ENCODE measurements at places on chromosomes 16 and 17. TPM values are rescaled to one million over a fixed set of nuclear protein-coding genes. Genes with fewer than 3 reads are reported as not detected.

- no peak for DNase-seq
Measured at GRCh38 chr17:67353161-67353560, 13.2 kb downstream of the PSMD12 start.

GRCh38 chr16:2244926-2245795 lies 6.2 kb downstream of the ECI1 start:
- no peak for DNase-seq

Gene NPIPA7
- total RNA-seq: not detected

DNA sequence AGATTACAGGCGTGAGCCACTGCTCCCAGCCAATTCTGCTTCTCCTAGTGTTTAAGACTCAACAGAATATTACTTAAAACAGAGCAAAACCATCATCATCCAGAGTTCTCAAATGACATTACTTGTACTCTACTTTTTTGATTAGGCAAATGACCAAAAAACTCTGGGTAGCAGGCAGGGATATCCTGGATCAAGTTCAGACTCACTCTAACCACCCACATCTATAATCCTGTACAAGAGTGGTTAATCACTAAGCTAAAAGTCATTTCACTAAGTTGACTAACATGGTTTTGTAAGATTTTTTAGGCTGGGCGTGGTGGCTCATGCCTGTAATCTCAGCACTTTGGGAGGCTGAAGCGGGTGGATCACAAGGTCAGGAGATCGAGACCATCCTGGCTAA lies 6.8 kb downstream of the NAE1 start:
- no peak for DNase-seq

DNA sequence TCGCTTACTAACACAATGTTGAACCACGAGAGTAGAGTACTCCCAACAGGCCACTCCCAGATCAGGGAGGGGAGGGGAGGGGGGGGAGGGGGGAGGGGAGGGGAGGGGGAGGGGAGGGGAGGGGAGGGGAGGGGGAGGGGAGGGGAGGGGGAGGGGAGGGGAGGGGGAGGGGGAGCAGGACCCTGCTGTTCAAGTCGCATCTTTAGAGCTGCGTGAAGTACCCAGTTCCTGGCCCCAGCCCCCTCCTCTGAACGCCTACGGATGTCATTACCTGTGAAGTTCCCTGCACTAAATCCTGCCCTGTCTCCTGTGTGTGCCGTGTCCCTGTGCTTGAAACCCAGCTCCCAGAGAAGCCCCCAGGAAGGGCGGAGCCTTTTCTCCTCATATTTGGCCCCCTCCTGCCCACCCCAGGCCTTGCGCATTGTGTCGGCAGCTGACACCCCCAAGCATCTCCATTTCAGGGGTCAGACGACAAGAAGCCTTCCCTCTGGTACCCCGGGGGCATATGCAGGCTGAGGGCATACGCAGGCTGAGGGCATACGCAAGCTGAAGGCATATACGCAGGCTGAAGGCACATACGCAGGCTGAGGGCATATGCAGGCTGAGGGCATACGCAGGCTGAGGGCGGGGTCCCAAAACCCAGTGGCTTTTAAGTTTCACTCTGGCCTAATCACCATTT lies 330.2 kb downstream of the C16orf95 start:
- no peak for DNase-seq

DNA sequence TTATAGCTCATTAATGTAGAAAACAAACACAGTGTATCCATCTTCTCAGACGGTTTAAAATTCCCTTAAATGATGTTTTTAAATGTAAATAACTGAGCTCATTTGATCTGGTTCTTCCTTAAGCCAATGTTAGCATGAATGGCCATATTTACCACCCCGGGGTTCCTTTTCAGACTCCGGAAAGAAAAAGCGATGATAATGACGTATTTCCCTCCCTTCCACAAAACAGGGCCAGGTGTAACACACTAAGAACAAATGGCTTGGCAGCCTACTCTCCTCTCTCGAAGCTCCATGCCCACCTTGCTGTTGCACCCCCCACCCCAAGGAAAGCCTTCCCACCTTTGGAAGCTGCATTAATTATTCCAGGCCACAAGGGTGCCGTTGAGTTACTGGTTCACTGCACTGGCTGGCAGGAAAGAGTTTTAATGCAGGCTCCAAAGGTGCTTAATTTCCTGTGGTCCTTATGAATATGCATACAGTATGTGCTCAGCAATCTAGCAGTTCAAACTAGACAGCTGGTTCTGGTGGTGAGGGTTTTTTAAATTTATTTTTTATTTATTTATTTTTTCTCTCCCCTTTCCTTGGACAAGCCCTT lies 378.9 kb downstream of the WWOX start:
- DNase-seq: no peak

DNA sequence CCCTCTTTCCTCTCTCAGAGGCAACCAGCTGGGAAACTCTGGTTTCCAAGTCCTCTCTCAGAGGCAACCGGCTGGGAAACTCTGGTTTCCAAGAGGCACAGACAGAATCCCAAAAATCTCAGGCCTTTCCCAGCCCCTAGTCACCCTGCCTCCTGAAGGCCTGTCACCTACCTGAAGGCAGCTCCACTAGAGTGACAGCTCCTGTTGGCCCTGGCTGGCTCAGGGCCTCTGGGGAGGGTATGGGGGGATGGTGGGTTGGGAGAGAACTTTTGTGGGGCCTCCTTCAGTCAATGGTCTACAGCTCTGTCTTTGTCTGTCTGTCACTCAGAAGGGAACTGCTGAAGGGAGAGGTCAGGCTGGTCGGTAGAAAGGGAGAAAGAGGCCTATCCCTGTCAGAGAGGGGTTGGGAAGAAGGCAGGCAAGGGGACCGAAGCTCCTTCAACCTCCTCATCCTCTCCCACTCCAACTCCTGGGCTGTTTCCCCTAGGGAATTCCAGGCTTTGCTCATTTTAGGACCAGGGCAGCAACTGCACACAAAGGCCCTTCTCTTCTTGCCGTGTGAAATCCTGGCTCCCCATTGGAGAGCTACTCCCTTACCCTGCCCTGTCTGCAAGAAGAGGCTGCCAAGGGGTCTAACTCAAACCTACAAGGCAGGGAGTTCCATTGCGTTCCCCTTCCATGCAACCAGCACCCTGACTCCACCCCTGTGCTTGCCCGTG lies 23.6 kb downstream of the COPZ2 start:
- DNase-seq: no peak

DNA sequence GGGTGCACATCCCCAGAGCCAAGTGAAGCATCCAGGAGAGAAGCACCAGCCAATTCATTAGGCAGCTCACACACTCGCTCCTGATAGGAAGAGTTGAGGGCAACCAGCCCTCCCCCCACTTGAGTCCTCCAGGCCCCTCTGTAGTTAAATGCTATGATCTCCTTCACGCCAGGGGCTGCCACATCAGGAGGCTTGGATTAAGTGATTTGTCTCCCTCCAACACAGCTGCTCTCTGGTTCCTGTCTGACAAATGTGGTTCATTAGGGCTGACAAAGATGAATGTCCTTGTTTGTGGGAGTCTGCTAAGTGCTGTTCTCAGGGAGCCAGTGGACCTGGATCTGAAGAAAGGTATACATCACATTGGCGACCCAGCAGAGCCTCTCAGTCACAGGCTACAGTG lies 94.5 kb upstream of the WSCD1 start:
- DNase-seq: no peak

Gene HS3ST4
- not detected for total RNA-seq

DNA sequence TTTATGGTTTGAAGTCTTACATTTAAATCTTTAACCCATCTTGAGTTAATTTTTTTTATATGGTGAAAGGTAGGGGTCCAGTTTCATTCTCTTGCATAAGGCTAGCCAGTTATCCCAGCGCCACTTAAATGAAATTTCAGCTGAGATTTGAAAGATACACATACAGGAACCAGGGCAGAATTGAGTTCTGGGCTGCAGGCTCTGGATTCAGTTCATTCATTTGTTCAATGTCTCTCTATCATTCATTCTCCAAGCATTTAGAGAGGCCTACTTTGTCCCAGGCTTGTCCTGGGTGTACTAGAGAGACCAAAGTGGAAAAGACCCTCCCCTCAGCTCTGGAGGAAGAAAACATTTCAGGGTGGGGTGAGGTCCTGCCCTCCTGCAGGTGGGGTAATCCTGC lies 577 bp upstream of the TRIM72 start:
- no peak for DNase-seq

GRCh38 chr16:84649511-84649861 lies 1.2 kb downstream of the KLHL36 start:
- no peak for DNase-seq

- DNase-seq: no peak
Measured at GRCh38 chr17:49997301-49997650, 2.3 kb upstream of the DLX3 start.

DNA sequence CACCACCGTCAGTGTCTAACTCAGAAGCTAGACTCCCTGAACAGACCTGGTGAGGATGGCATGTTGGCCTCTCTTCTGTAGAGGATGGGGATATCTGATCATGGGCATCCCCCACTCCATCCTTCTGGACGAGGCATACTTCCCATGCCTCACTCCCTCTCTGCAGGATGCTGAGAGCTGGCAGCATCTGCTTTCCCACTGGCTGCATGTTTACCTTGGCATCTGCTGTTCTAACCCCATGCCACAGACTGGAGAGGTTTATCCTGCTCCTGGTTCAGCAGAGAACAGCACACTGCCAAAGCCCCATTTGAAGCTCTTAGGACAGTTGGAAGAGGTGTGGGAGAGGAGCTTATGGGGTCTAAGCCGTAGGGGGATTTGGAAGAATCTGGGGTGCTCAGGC lies 46.0 kb downstream of the YPEL2 start:
- peak; percentile 51 for DNase-seq

DNA sequence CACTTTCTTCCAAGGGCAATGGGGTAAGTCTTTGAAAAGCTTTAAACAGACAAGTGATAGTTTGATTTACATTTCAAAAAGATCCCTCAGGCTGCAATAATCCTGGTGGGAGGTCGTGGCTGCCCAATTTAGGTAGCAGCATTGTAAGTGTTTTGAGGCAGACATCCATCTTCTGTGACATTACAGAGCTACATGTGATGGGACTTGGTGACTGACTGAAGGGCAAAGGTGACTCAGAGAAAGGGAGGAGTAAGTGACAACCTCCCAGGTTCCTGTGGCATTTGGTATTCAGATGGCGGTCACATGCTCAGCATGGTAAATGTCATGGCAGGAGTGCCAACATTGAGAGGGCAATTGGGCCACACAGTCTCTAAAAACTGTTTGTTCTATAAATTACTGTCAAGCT lies 26.5 kb downstream of the STAT3 start:
- no peak for DNase-seq

Gene CDRT15
- not detected for total RNA-seq

Gene GRIN2C
- under 0.01 TPM for total RNA-seq

DNA sequence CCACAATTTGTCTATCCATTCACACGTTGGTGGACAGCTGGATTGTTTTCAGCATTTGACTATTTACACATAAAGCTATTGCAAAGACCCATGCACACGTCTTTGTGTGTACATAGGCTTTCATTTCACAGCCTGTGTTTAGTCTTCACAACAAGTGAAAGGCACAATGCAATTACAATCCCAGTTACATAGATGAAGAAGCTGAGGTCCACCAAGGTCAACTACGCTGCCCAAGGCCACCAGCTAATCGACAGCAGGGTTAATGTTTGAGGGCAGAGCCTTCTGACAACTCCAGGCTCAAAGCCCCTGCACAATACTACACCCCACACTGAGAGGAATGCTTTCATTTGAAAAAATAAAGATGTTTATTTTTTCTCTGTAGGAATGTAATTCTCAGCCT lies 93.6 kb upstream of the CDH13 start:
- no peak for DNase-seq

DNA sequence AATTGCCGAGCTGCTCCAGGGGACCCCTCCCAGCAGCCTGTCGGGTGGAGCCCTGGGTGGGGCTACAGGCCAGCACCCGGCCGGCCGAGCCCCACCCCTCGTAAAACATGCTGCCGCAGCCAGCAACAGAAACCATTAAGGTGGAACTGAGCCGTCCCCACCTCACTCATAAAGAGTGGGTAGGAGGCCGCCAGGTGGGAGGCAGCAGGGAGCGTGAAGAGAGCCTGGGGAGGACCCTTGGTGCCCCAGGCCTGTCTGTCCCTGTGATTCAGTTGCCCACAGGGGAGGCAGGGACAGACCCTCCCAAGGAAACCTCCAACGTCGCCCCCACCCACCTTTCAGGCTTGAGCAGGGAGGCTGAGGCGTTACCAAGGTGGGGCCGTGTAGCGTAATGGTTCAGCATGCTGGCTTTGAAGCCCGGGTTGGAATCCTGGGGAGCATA lies 8.4 kb downstream of the FOXN1 start:
- no peak for DNase-seq

GRCh38 chr17:48483471-48484131 lies 47.2 kb downstream of the HOXB1 start:
- peak; percentile 96 for DNase-seq

DNA sequence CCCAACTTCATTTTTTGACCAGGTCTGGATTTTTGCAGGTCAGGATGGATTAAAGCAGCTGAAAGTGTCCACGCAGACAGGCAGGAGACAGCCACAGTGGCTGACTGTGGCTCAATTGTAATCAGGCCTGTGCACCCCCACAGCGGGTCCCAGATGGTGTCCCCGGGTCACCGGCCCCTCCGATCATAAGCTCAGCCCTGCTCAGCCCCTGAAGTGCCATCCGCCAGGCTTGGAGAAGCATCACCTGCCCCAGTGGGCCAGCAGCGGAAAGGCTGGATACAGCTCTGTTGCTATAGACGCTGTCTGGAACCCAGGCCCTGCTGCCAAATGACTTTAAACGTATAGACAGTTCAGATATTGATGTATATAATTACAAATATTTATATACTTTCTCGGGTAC lies 60.6 kb downstream of the RPH3AL start:
- DNase-seq: no peak

- DNase-seq: no peak
Measured at GRCh38 chr16:88716601-88717001, 10.3 kb downstream of the CTU2 start.

GRCh38 chr16:84922351-84923120 lies 88.8 kb downstream of the ZDHHC7 start:
- DNase-seq: peak; percentile 38

- no peak for DNase-seq
Measured at GRCh38 chr17:70517816-70518215, 348.5 kb downstream of the KCNJ2 start.

- no peak for DNase-seq
Measured at GRCh38 chr17:81900181-81900820, 1.7 kb upstream of the NPB start.

DNA sequence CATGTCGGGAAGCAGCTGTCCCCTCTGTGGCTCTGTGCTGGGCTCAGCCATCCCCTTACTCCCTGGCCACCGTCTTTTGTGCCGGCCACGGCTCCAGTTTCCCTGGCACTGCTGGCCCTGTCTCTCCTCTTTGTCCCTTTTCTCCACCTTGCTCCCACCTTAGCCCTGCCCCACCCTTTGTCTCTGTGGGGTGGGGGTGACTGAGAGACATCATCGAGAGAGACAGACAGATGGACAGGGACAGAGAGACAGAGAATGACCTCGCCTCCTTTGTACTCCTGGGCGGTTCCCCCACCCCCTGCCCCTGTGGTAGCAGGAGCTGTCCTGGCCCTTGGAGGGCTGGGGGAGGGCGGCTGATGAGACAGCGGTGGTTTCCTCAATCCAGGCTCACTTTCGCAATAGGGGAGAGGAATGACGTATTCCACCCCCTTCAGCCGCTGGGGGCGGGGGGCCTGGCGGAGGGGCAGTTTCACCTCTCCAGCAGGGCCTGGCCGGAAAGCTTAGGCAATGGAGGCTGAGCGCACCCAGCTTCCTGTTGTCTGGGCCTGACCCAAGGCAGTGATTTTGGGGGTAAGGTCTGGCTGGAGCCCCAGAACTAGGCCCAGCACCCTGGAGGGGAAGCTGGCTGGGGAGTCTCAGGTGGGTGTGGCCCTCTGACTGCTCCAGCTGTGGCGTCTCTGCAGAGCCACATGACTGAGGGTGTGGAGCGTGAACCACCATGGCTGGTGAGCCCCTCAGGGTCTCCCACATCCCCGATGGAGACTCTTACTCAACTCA lies 7.3 kb downstream of the FMNL1 start:
- peak; percentile 93 for DNase-seq

Gene GGT6
- total RNA-seq: not detected

GRCh38 chr16:50697881-50698767 lies 4.7 kb downstream of the NOD2 start:
- peak; percentile 40 for DNase-seq
